CMK (cell line): ENCODE measurements at places on chromosomes 5 and 9.

- no peak for DNase-seq
Observed at GRCh38 chr5:141608557-141608956, 10.2 kb downstream of the DIAPH1 start.

DNA sequence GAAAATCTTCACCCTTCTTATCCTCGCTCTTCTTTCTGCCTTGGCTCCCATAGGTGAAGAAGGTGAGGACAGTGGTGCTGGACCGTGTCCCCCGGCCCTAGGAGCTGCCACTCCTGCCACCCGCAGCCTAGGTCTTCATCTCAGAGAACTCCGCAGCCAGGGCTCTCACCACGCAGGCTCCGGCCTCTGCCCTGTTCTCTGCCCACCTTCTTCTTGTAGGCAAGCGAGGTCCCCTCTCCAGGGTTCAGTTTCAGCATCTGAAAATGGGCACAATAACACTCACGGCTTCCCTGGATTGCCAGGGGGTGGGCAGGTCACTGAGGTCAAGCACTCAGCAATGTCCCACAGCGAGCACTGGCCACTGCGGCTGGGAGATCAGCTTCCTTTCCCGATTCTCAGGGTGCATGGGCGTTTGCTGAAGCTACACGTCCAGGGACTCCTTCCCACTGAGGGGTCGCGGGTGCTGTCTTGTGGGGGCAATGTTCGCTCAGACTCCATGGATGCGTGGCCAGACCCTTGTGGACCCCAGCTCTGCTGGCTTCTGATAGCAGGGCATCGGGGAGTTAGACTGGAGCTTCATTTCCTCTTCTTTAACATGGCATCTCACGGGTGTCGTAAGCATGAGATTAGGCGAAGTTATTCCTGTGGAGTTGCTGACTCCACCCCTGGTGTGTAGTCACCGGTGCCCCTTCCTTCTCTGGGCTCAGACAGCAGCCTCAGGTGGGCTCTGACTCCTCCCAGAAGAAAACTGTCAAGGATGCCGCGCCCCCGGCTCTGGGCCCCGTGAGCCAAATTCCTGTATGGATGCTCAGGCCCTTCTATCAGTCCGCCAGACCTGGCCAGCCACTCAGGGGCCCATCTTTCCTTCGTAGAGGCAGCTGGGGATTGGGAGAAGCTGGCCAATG lies 145.1 kb upstream of the IRX2 start:
- no peak for DNase-seq

DNA sequence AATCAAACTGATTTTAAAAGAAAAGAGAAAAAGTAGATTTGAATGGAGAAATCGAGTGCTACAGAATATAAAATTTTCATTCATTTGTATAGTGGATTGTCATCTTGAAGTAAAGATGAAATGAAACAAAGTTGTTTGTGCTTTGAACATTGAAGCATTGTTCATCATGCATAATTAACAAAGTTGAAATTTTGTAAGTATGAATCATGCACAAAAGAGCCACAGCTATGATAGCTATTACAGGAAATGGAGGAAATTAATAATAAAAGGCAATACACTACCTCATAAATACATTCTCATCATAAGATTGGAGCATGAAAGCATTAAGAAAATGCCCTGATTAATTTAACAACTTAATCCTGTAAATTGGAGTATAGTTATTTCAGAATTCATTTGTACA lies 153.4 kb upstream of the TLX3 start:
- no peak for DNase-seq

- no peak for DNase-seq
Observed at GRCh38 chr9:33139421-33140228, 27.5 kb downstream of the B4GALT1 start.

DNA sequence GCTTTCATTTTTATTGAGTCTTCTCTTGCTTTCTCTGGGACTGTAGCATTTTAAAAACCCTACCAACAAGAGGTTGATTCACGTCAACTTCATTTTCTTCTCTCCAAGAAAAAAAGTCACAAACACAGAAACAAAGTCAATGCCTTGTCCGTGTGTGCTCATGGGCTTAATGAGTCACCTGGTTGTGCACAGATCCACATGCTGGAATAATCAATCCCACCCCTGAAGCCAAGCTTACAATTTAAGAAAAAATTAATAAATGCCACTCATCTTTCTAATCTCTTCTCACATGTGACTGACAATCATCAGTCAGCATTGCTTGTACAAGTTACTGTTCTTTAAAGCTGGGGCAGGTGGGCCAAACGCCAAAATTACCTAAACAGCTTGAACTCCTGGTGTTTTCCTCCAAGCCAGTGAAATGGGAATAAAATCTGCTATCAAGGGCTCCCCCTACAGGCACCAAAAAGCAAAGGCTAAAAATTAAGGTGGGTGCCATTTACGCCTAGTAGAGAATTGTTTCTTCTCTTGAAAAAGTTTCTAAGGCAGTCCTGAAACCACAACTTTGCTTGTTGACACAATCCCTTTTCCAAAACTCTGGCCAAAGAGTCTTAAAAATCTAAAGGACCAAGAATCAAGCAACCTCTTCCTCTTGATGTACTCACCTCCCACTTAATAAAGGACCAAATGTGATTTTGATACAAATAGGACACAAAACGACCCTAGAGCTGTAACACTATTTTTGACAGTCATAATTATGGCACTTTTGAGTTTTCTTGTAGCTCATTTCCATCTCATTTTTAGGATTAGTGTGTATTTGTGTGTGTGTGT lies 21.3 kb downstream of the TRMO start:
- DNase-seq = no peak

DNA sequence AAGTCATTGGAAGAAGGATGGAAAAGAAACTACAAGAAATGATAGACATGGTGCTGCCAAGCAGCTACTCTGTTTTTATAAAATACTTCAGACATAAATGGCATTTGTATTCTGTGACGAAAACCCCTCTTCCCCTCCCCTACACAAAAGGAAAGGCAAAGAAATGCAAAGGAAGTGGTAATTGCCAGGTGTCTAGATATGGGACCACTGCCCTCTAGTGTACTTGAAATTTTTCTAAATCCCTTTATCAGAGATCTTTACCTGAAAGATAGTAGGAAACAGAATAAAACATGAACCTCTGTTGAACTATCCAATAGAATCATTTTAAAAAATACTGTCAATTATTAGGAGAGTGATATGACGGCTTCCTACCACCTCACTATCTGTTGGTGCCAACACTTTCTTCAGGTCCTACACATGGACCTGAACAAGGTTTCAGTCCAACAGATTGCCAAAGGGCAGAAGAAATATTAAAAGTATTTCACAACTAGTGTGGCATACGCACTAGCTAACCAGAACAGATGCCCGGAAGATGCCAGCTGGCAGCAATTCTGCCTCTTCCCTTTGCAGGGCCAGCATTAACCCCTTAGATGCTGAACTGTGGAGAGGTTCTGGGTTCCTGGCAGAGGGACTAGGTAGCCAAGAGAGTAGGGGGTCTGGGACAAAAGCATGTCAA lies 104.1 kb downstream of the TSSK1B start:
- no peak for DNase-seq

DNA sequence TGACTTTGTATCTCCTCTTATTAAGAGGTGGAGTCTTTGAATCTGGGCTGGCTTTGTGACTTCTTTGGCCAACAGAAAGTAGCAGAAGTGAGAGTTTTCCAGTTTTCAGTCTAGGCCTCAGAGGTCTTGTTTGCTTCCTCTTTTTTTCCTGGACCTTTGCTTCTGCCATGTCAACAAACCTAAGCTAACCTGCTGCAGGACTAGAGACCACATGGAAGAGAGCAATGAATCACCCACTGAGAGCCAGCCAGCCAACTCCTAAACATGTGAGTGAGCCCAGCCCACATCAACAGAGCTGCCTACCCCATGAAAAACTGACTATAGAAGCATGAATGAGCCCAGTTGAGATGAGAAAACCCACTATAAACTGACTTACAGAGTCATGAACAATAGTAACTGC lies 29.9 kb downstream of the MRPL22 start:
- no peak for DNase-seq

DNA sequence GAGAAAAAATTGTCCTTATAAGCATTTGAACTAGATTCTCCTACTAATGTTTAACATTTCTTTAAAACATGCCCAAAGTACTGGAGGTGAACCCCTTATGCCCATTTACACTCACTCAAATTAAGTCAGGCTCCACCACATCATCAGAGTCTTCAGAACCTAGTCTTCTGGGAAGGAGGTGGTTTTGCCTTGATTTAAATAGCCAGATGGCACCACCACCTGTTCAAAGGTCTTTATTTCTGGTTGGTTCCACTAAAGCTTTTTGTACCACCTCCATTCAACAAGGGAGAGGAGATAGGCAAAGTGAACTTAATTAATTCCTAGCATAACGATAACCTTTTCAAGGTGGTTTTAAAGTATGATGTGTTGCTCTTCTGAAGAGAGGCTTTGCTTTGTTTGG lies 189.5 kb downstream of the SLF1 start:
- DNase-seq = no peak

DNA sequence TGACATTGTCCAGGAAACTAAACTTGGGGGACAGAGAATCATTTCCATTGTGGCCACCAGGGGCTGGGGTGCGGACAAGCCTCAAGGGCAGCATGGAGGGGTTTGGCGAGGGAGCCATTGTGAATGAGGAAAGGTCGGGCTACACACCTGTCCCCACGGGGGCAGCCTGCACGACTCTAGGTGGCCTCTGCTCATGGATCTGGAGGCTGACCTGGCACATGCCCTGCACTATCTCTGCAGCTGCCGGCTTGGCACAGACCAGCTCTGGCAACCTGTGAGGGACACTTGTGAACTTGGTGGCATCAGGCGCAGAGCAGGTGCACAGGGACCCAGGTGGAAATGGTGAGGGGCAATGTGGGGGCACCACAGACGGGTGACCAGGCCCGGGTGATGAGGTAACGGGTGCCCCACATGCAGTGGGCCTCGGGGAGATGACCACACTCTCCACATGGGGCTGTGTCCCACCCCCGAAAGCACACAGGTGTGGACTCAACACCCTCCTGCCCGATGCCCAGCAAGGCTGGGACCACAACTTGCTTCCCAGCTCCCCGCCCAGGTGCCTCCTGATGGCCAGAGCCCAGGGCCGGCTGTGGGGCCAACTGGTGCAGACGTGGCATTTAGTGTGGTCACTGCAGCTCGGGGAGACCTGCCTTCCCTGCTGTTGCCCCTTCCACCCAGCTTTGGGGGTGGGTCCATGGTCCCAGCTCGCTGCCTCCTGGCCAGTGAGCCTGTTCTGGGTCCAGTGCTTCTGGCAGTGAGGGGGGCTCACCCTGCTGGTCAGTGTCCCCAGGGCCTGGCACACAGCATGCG lies 60.9 kb upstream of the UBAC1 start:
- no peak for DNase-seq

DNA sequence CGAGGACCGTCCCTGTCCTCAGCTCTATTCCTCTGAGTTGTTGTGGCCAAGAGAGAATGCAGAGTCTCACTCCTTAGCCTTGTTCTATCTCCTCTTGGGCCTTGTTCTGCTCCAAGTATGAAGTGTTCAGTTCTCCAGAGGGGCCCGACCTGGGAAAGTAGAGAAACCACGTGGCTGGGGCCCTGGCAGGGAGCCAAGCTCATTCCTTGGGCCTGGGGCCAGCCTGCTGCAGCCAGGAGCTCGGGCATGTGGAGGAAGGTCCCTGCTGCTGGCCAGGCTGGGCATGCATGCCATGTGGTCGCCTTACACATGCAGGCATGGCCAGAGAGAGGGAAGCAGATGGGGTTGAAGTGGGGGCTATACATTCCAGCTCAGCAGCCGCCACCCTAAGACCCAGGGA lies 60.7 kb downstream of the COL27A1 start:
- no peak for DNase-seq

DNA sequence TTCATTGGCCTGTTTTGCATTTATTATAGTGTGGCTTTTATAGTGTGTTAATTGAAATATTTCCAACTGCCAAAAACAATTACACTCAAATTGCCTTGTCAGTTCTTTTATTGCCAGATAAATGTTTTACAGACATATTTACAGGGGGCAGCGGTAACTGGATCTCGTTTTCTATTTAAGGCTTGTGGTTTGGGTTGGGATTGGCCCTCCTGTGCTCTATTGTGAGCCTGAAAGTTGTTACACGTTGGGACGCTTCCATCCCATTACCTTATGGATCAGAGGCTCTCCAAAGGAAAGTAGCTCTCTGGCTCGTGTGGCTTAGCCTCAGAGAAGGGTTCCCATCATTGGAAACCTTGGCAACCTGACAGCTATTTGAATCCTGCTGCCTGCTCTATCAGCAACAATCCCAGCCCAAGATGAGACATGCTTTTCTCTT lies 20.8 kb downstream of the DNAI1 start:
- DNase-seq = no peak

DNA sequence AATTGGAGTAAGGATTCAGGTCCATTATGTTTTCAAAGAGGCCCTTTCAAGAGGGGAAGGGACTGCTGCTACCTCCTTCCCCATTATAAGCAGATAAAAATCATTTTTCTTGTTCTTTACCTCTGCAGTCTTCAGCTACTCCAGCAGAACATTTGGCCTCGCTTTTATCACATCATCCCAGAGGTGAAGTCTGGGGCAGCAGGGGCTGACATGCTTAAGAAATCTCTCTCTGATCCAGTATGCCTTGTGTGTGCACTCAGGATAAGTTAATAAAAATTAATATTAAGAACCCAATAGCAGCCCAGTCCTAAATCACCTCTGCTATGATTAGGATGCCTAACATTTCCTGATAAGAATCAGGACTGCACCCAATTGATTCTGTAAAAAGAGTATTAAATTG lies 306.9 kb upstream of the NREP start:
- no peak for DNase-seq

DNA sequence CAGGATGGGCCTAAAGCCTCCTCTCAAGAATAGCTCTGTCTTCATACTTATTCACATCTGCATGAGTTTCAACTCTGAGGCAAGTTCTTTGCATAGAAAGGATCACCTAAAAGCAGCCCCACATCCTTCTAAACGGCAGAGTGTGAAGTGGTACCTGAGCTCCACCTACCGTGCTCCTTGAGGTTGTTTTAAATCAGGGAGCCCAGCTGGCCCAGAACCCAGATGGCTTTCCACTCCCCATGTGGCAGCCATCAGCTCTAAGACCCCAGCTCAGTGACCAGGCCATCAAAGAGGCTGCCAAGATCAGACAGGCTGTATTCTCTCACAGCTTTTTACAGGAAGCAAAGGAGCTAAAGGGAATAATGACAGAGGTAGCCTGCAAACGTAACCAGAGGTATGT lies 299.3 kb downstream of the RASEF start:
- DNase-seq = no peak

DNA sequence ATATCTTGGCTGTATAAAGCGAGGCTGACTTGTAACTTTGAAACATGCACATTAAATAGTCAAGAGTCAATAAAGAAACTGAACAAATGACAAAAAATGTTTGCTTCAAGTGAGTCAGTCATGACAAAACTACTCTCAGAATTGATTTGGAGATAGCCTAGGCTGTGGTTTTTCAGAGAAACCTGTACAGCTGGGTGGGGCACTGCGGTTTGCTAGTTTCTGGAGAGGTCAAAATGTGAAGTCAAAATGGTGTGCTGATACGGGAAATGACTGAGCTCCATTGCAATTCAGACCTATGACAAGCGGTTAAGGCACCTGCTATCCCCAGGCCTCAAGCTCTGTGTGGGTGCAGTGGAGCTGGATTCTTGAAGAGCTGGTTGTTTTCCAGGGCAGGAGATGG lies 10.3 kb upstream of the CD180 start:
- no peak for DNase-seq

GRCh38 chr9:26132746-26133312 lies 454.6 kb upstream of the TUSC1 start:
- DNase-seq = no peak

- no peak for DNase-seq
Observed at GRCh38 chr9:93226819-93227218, 42.9 kb downstream of the WNK2 start.
